AG09309 (cell line): ENCODE measurements at places on chromosomes 1 and 21.
A peak's percentile ranks its signal among the peaks of the same experiment; 100 is the strongest.

- DNase-seq: no peak
Measured at GRCh38 chr1:59687081-59687480, 127.7 kb upstream of the HOOK1 start.

DNA sequence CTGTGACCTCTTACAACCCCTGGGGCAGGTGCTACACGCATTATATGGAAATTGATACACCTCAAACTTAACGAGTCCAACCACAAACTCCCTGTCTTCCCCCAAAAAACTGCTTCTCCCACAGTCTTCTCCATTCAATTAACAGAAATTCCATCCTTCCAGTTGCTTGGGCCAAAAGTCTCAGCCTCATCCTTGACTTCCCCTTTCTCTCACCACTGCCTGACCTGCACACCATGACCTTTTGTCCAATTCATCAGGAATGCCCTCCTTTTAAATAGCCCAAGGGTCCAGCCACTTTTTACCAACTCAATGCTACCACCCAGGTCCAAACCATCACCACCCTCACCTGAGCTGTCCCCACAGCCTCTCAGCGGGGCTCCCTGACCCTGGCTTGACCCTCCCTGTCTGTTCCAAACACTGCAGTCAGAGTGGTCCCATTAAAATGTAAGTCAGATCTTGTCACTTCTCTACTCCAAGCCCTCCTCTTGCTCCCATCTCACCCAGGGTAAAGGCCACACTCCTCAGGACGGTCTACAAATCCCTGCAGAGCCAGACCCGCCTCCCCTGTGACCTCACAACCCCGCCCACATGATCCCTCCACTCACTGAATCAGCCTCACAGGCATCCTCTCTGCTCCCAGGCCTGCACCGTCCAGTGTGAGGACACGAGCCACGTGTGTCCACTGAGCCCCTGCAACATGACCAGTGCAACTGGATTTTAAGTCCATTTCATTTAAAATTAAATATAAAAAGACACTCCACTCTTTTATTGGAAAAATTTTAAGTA, 18.5 kb downstream of the KCNN3 start:
- no peak for DNase-seq

DNA sequence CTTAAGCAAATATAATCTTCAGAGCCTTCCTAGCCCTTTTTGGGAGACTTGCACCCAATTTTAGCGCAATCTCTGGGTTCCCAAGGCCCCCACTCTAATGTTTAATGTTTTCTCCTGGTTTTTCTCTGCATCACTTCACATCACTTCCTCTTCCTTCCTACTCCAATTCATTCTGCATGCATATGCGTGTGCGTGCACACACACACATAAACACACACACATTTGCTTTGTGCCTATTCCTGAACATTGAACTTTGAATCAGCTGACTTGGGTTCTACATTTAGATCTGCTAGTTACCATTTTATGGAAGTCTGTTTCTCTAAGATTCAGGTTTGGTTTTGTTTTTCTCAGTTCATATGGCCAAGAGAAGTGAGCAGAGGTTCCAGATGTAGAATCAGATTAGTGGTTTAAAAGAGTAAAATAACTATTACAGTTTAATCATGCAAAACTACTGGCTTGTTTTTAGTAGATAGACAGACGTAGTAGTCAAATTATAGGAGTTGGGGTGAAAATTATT, 7.4 kb upstream of the EDEM3 start:
- no peak for DNase-seq

GRCh38 chr1:201673093-201673492, 134.2 kb downstream of the NAV1 start:
- DNase-seq: no peak

- no peak for DNase-seq
Measured at GRCh38 chr1:27575840-27576331, 28.1 kb downstream of the AHDC1 start.

- no peak for DNase-seq
Measured at GRCh38 chr1:5915587-5916571, 76.3 kb downstream of the NPHP4 start.

GRCh38 chr1:221520250-221520649, 221.6 kb downstream of the DUSP10 start:
- DNase-seq: no peak

DNA sequence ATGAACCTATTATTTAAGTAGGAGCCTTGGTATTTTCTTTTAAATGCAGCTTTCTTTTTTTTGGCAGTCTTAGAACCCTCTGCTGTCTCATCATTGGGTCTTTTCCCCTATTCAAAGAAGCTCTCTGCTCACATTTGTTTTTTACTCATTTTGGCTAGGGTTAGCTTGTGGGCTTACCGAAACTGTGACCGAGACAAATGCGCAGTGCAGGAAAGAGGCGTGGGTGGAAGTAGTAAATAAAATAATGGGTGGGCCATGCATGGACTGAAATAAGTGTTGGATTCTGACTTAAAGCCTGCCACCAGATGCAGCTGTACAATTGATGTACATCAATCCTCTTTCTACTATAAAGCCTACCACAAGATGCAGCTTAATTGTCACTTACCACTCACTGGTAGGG, 14.7 kb downstream of the XPR1 start:
- no peak for DNase-seq

- peak; percentile 61 for DNase-seq
Measured at GRCh38 chr21:28333578-28334075, 659.0 kb downstream of the LTN1 start.

GRCh38 chr1:156664046-156664766, 13.0 kb downstream of the NES start:
- DNase-seq: no peak

- DNase-seq: no peak
Measured at GRCh38 chr1:30111431-30111830, 612.0 kb downstream of the MATN1 start.

DNA sequence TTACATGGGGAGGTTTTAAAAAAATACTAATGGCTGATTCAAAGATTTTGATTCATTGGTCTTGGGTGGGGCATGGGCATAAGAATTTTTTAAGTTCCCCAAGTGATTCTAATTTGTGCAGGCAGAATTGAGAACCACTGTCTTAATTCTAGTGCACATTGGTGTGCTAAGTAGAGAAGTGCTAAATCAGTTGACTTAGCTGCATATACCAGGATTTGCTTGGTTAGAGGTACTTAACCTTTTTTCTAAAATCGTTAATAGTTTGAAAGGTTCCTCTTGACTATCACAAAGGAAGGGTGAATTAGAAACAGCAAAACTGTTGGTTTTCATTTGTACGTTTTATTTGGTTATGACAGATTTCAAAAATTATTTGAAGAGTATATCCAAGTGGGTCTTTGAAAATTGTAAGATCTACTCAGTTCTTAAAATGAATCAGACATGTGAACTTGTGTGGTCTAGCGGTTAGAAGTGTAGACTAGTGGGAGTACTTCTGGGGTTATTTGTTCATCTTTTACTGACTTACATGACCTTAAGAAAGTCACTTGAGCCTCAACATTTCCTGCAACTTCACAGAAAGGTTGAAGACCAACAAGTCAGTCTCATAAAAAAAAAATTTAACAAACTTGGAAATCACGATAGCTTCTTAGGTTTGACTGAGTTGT, 66.7 kb downstream of the RPAP2 start:
- DNase-seq: no peak

GRCh38 chr21:36788120-36788638, 89.3 kb downstream of the SIM2 start:
- no peak for DNase-seq

DNA sequence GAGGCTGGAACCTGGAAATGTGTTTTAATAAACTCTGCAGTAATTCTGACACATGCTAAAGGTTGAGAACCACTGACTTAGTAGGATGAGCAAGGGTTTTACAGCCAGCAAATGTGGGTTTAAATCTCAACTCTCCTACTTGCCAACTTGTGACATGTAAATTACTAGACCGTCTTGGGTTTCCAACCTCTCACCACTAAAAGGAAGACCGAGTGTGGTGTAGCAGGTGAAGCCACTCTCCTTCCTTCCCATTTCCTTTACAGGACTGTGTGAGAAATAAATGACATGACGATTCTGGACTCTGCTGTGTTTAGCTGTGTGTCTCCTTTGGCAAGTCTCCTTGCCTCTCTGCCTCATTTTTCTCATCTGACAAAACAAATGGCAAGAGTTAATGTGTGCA, 49.5 kb upstream of the DNAJC6 start:
- no peak for DNase-seq

GRCh38 chr1:8022395-8023286, 3.5 kb downstream of the ERRFI1 start:
- no peak for DNase-seq

DNA sequence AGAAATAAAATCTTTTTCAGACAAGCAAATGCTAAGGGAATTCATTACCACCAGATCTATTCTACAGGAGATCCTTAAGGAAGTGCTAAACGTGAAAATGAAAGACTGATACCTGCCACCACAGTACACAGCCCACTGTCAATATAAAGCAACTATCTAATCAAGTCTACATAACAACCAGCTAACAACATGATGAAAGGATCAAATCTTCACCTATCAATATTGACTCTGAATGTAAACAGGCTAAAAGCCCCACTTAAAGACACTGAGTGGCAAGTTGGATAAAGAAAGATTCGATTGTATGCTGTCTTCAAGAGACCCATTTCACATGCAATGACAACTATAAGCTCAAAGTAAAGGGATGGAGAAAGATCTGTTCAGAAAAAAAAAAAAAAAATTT, 492.4 kb downstream of the COL11A1 start:
- DNase-seq: no peak

DNA sequence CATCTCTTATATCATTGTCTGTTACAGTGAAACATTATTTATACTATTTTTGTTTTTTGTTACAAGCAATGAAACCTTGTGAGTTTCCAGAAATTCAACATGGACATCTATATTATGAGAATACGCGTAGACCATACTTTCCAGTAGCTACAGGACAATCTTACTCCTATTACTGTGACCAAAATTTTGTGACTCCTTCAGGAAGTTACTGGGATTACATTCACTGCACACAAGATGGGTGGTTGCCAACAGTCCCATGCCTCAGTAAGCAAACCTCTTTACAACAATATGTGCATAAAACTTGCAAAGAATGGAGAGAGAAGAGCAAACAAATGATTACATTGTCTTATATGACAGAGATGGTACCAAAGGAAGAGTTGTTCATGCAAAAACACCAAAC, 22.4 kb downstream of the CFHR4 start:
- DNase-seq: no peak

DNA sequence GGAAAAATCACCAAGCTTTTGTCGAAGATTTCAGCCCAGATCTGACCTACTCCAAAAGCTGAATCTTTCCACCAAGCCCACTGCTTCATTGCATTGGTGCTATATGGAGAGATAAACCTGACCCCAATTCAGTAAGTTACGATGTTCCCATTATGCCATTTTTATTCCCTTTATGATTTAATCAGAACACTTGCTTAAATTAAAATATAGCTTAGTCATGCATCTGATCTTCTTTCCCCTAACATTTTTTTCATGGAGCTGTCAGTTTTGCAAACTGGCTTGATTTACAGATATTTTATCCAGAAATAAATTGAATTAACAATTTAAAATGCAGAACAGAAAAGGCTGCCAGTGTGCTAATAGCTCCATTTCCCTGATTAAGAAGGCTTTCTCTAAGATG, 503.5 kb upstream of the C1orf87 start:
- DNase-seq: no peak

DNA sequence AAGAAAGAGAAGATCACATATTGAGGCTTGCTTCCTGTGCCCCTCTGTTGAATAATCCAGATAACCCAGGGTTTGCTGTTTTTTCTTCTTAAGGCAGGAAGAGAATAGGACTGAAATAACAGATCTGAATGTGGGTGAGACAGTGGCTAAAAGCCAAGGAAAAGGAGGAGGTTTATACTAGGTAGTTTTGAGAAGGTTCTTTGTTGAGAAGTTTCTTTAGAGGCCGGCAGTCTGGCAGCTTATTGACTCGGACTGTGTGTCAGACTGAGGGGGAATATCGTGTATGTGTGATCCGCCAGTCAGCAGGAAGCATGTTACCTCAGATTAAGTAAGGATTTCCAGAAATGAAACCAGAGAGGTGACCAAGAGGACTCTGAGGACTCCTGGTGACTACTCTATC, 119.8 kb downstream of the PLA2G4A start:
- no peak for DNase-seq

- no peak for DNase-seq
Measured at GRCh38 chr1:188343914-188344313, 1515.2 kb downstream of the PLA2G4A start.

GRCh38 chr1:38331496-38332210, 285.1 kb upstream of the POU3F1 start:
- DNase-seq: no peak

GRCh38 chr1:246787781-246788513, 63.7 kb downstream of the SCCPDH start:
- DNase-seq: no peak

- no peak for DNase-seq
Measured at GRCh38 chr1:101130673-101131072, 105.1 kb upstream of the DPH5 start.

- no peak for DNase-seq
Measured at GRCh38 chr1:182249201-182249676, 142.4 kb downstream of the GLUL start.

GRCh38 chr1:53188099-53188498, 8.5 kb upstream of the CPT2 start:
- no peak for DNase-seq

GRCh38 chr1:159184201-159184600, 12.8 kb downstream of the CADM3 start:
- no peak for DNase-seq

DNA sequence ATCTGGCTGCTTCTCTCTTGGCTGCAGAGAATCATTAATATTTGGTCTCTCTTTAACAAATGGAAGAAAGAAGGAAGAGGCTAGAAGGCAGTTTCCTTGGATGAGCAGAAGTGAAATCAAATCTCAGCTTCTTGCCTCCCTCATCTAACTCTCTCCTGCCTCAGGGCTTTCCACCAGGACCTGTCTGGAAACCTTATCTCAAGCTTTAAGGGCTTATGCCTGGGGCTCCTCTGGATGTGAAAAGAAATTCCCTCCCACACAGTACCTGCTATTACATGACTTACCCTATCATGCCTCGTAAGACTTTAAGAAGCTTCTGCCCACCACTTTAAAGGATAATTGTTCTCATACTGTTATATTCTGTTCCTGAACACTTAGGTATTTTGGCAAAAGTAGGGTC, 8.9 kb downstream of the VTCN1 start:
- no peak for DNase-seq

DNA sequence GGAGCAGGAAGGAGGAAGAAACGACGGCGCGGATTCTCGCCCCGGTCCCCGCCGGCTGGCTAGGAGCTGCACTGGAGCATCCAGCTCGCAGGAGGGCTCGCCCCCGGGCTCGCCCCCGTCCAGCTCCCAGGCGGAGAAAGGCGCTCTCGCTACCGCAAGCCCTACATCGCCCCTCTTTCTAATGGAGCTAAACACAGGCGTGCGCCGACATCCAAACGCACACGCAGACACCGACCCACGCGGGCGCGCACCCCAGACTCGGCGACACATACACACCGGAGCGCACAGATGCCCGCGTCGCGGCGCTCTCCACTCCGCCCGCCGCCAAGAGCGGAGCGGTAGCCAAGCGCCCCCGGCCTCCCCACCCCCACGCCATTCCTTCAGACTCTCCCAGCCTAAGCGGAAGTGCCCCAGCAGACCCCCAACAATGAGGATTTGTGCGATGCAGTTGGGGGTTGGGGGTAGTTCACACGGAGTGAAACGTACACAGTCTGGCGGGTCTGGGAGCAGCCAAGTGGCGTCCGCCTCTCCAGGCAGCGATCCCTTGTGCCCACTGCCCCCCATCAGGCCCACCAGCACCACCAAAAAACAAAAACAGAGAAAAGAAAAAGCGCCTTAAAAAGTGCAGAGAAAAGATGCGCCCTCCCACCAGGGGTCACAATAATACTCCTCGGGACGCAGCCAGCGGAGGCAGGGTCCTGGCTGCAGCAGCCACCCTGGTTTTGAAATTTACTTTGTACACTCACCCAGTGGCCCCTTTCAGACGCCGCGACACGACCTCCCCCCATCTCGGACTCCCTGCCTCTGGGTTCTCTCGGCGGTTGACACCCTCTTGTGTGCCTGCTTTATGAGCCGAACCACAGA, 1.4 kb downstream of the DAB1 start:
- no peak for DNase-seq
